Forelimb muscle (tissue), 1 donor: ENCODE measurements at places on chromosomes 3 and 15.

- no peak for DNase-seq
These were observed 37.5 kb downstream of the FEM1B start for GRCh38 chr15:68315035-68315434.

DNA sequence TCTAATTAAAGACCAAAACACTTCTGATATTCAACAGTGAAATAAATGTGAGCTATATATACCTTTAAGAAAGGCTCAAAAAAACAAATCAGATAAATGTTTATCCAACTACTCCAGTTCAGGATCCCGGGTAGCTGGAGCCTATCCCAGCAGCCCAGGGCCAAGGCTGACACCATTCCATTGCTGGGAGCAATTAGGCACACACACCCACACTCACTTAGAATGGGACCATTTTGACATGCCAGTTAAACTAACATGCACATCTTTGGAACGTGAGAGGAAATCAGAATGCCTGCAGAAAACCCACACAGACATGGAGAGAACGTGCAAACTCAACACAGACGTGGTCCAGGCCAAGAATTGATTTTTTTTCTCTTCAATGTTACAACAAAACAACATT is 30.0 kb upstream of the PLSCR4 start:
- no peak for DNase-seq

GRCh38 chr15:36936613-36937012 is 163.7 kb downstream of the MEIS2 start:
- DNase-seq, result no peak

GRCh38 chr15:78418686-78419085 is 19.3 kb upstream of the IREB2 start:
- DNase-seq, result no peak

DNA sequence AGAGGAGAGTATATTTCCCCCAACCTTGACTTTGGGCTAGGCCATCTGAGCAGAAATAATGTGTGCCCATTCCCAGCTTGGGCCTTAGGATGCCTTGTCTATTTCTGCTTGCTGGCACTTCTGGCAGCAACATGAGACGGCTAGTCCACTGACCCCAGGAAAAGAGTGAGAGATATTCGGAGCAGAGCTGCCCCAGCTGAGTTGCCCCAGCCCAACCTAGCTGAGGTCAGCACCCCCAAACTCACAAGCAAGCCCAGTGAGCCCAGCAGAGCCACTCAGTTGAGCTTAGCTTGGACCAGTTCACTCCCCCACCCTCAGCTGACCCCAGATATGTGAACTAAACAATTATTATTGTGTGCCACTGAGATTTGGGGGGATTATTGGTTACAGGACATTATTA is 20.2 kb downstream of the ITGA11 start:
- DNase-seq, result no peak

DNA sequence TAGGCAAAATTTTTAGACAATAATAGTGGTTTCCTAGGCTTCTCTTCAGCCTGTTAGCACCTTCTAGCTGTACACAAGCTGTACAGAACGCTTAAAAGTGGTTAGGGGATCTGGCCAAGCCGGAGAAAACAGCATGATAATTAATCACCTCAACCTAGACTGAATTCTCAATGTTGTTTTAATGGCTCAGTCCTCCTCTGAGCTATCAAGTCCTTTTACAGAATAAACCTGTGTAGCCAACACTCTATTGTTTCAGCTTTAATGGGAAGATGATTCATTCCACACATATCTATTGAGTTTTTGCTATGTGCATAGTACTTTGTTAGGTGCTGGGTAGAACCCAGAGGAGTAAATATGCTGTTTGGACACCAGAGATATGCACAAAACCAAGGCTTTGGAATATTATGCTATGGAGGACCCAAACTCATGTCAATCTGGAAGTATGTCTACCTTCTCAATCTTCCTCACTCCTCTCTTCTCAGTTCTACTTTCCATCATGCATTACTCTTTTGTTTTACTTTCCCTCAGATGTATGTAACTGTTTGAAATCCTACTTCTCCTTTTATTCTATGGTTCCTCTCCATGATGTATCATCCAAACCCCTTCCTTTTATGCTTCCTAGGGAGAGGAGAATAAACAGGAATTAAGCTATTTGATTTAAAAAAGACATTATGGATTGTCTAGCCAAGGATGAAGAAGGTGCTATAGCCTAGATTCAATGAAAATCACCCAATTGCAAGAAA is 27.6 kb upstream of the UBE2E2 start:
- DNase-seq, result no peak

DNA sequence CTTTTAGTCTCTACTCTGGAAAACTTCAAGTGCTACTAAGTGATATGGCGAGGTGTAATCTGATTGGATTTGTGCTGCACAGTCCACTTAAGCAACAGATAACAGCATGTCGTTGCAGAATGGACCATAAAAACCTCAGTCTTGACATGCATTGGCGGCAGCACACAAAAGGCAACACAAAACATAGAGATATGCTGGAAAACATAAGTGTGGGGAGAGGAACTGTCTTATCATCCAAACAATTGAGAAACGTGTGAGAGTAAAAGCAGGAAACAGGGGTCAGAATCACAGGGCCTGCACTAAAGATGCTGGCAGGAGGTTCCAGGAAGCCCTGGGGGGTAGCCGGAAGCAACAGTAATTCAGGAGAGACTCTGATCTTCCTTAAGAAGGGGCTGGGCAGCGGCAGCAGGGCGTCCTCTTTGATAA is 82.1 kb downstream of the CGNL1 start:
- DNase-seq, result no peak

- no peak for DNase-seq
These were observed 53.8 kb upstream of the CORO2B start for GRCh38 chr15:68524753-68525584.

DNA sequence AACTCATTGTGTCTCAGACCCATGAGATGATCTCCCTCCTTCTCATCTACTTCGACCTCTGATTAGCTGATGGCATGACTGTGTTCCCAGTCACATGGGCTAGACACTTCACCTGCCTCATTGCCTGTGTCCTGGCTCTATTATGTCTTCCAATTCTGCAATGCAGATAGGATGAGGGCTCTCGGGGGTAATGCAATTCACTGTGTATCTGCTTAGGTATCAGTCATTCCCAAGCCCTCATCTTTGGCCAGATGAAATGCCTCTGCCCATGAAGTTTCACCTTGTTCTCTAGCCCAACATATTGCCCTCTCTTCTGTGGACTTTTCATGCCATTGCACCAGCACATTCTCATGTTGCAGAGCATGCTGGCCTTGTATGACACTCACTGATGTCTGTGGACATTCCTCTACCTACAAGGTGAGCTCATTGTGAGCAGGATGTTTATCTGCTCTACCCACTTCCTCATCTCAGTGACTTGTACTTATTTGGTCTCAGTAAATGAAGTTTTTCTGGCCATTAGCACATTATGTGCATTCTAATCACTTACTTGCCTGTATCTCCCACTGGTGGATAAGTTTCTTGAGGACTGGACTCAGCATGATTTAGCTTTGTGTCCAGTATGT is 32.3 kb downstream of the MOBP start:
- no peak for DNase-seq

DNA sequence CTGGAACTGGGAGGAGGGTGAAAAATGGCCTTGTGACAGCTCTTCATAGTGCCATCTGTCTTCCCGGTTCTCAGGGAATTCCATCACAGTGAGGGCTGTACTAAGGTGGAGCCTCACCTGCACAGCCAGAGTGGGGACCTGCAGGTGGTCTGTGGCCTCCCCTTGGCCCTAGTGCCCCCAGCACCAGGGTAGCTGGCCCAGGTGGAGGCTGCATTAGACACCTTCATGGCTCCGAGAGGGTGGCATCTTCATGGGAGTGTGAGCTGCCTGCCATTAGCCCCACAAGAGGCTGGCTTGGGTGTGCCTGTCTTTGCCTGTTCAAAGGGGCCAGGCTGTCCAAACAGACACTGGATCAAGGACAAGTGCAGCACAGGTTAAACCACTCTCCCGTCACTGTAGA is 95.5 kb upstream of the PRR23E start:
- no peak for DNase-seq

- no peak for DNase-seq
These were observed at the start of gene LTF for GRCh38 chr3:46464326-46465195. Gene LTF (minus strand): TSS chr3:46464905. CDS start chr3:46464867, 38 bp downstream.

DNA sequence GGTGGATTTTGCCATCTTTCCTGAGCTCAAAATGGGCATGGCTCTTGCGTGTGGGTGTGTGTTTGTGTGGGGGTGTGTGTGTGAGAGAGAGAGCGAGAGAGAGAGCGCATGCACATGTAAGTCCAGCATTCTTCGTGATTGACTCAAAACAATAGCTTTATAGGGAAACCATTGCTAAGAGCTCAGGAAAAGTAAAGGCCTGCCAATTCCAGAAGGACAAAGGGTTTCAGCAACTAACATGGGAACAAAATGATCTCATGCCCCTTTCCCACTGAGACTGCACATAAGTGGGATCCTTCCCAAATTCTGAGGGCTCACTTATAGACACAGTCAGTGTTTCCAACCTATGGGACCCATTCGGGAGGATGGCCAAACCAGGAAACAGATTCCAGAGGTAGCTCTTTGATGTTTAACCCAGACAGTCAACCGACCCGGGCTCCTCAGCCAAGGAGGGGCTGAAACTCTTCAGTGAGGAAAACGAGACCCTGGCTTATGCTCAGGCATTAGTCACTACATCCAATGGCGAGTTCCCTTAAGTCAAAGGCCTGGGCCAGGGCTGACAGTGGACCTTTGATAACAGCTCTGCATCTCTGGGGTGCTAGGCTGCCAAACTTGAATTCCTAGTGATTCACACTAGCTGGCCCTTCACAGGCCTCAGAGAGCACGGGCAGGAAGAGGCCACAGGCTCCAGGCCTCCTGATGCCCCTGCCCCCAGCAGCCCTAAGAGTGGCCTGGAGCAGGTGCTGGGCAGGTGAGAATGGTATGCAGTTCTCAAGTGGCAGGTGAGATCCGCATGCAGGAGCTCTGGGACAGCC is 305.0 kb upstream of the C2CD4B start:
- DNase-seq, result no peak

- no peak for DNase-seq
These were observed 91.1 kb upstream of the SLC24A5 start for GRCh38 chr15:48029642-48030041.

- DNase-seq, result no peak
These were observed 56.8 kb downstream of the SNRK start for GRCh38 chr3:43343185-43343584.

- DNase-seq, result no peak
These were observed 41.8 kb upstream of the GOLM2 start for GRCh38 chr15:44246521-44247268.

- DNase-seq, result no peak
These were observed 491.6 kb upstream of the NECTIN3 start for GRCh38 chr3:110579840-110580550.

GRCh38 chr3:9793161-9793781 is 389 bp downstream of the ARPC4 start:
- DNase-seq, result no peak
